ENCODE measurements at places on chromosomes 5 and 9. TPM values are rescaled to one million over a fixed set of nuclear protein-coding genes. Genes with fewer than 3 reads are reported as not detected.

GRCh38 chr9:134127065-134127580 lies 8.8 kb upstream of the WDR5 start:
- DNase-seq, result no peak
- peaks cover 13% of the 10 kb centered on the region for H3K4me1 ChIP-seq
- H3K27me3 ChIP-seq, result no peaks in the 10 kb centered on the region

- no peak overlapping the region for H3K4me3 ChIP-seq
- H3K27me3 ChIP-seq, result no peaks in the 10 kb centered on the region
- DNase-seq, result peak; percentile 63
- no peak overlapping the region for H3K27ac ChIP-seq
- H3K4me1 ChIP-seq, result peaks cover 16% of the 10 kb centered on the region
These were observed 75.8 kb upstream of the ADRB2 start for GRCh38 chr5:148750614-148751013.

DOK3 gene
- total RNA-seq, result 76.5 TPM

ACTBL2 gene
- not detected for total RNA-seq

Measured in lower lobe of right lung (tissue), 2 donors.